ENCODE measurements at places on chromosomes 12 and 14.

DNA sequence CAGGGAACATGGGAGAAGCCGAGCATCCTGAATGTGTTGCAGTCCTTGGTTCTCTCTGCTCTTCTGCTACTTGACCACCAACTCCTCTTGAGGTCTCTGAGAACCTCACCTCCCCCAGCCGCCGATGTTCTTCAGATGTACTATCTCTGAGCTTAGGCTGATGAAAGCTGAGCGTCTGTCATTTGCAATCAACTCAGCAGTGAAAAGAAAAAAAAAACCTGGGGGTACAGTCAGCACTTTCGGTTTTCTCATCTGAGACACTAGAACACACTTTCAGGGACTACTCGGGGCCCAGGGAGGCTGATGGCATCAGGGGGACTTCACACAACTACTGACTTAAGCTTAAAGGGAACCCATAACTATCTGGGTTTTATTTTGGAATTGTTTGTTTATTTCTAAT is 9.6 kb upstream of the FLVCR2 start:
- no peak for DNase-seq

- no peak for DNase-seq
Observed at GRCh38 chr14:104770072-104770579, 17.2 kb downstream of the SIVA1 start.

DNA sequence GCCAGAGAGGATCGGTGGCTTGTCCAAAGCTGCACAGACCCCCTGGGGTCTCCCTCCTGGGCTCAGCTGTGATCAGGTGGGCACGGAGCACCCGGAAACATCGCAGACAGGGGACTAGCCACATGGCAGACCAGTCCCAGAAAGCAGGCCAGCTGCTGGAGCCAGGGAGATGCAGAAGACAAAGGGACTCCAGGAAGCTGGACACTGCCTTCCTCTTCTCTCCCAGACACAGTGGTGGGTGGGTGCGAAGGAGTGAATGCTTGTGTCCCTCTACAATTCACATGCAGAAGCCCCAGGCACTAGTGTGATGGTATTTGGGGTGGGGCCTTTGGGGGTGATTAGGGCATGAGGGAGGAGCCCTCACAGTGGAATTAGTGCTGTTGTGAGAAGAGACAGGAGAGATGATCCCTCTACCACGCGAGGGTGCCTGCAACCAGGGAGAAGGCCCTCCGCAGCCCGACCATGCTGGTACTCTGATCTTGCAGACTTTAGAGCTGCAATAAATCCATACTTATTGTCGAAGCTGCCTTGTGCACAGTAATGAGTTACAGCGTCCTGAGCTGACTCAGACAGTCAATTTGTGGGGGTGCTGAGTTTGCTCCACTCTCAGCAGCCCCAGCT is 95.2 kb downstream of the CALM1 start:
- DNase-seq = no peak

GRCh38 chr12:76308866-76309265 is 39.3 kb downstream of the BBS10 start:
- DNase-seq = no peak

DNA sequence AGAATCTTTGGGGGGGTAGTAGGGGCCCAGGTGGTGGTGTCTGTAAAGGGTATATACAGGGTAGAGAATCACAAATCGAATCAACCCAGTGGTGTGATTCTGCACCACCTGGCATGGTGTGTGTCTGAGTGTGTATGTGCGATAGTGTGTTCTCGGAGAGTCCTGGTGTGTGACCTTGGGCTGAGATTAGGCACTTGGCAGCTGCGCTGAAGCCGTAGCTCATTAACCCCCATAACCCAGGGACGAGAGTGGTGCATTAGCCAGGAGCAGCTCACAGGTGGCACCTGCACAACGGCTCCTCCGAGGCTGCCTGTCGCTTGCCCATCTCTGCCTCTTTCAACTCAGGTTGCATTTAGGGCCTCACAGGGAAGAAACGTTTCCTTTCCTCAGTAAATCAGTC is 15.6 kb upstream of the TESC start:
- DNase-seq = no peak

DNA sequence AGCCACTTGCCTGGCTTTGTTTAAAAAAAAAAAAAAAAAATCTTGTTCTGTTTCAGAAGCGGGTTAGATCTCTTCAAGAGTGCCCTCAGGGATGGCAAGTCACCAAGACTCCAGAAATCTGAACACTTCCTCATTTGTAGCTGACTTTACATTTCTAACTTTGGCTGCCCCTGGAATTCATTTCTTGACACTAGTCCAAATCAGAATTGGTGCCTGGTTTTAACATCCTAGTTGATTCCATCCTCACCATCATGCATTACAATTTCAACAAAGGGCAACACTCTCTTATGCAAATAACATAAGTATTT is 295.5 kb downstream of the RMST start:
- DNase-seq = no peak
